ENCODE measurements at places on chromosomes 4 and X. TPM values are rescaled to one million over a fixed set of nuclear protein-coding genes. Genes with fewer than 3 reads are reported as not detected.

DNA sequence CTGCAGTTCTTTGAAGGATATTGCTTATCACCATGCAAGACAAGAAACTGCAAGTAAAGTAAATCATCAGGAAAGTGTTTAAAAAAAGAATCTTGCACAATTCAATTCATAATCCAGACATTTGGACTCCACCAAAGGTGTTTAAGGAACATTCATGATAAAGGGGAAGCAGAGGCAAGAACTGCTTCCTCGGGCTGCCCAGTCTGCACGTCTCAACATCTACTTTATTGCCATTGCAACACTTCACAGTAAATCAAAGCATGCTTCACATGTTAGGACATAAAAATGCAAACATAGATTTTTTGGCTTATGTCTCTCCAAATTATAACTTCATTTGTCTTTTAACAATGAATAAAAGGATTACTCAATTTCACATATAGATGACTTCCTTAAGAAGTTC, 42.5 kb downstream of the MID1 start:
- DNase-seq, result no peak

GRCh38 chr4:48078862-48079655, 55.0 kb downstream of the TXK start:
- no peak for DNase-seq

Gene PRRG1
- polyA plus RNA-seq, result 14.1 TPM

DNA sequence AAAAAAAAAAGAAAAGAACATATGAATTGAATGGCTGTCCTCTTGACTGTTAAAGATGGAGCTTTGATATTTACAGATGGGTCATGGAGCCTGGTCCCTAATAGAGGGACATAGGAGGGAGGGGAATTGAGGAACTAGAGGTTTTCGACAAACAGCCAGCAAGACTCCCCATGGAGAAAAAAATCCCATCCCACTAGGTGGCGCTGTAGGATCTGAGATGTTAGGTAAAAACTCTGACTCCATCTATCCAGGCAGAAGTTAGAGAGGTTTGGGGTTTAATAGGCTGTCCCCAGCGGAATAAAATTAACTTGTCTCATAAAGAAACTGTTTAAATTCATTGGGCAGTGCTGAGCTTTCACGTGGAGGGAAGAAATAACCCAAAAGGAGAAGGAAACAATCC, 45.9 kb downstream of the HMGB2 start:
- peak; percentile 71 for DNase-seq

DNA sequence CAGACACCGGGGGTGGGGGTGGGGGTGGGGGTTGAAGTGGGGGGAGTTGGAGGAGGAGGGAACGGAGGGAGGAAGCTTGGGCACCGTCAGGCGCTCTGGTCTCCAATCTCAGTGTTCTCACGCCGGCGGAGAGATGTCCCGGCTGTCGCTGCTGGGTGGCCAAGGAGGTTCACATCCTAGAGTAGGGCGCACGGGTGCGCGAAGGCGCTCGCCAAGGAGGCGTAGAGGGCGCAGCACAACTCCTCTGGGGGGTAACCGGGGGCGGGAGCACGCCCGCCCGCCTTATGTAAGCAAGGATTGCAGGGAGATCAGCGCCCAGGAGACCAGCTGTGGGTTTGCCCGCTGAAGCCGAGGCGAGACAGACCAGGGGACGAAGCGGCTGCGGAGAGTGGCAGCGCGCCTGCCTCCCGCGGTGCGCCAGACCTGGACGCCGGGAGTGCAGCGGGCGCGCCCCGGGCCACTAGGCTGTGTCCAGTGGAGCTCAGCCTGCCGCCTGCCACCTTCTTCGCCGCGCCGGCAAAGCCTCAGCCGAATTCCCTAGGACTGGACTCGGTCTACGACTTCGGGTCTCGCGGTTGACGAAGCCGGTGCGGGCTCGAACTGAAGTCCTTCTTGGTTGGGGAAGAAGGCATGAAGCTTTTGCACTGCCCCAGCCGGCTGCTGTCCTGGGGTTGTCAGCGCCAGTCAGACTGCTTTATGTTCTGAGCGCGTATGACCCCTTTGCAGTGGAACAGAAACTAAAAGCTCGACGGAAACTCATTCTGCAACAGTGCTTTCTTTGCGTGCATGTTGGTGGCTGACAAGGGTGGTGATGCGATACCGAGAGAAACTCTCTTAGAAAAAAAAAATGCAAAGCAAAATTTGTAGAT, 707 bp upstream of the UNC5C start:
- DNase-seq, result peak; percentile 68

DNA sequence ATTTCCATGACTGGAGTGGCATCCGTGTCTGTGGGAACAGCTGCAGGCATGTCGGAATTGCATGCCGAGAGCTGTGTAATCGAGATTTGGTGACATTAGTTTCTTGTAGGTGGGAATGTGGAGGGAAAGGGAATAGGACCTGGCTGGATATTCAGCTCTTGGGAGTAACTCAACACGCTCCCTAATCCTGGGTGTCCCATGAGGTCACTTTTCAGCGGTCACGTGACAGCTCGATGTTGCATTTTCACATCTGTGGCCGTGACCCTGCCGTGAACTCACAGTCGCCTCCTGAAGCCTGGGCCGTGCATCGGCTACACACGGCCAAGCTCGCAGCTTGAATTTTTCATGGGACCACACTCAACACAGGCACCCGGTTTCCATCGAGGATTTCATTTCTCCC, 25.8 kb upstream of the PSAPL1 start:
- peak; percentile 1 for DNase-seq

- peak; percentile 44 for DNase-seq
Observed at GRCh38 chr4:105966051-105966450, 70.8 kb downstream of the NPNT start.

GRCh38 chrX:25534091-25534490, 518.3 kb upstream of the ARX start:
- DNase-seq, result peak; percentile 0

- no peak for DNase-seq
Observed at GRCh38 chr4:38004887-38005286, 44.7 kb downstream of the PTTG2 start.

Gene CD38
- not detected for polyA plus RNA-seq

- no peak for DNase-seq
Observed at GRCh38 chrX:16897445-16897844, 27.3 kb upstream of the RBBP7 start.

DNA sequence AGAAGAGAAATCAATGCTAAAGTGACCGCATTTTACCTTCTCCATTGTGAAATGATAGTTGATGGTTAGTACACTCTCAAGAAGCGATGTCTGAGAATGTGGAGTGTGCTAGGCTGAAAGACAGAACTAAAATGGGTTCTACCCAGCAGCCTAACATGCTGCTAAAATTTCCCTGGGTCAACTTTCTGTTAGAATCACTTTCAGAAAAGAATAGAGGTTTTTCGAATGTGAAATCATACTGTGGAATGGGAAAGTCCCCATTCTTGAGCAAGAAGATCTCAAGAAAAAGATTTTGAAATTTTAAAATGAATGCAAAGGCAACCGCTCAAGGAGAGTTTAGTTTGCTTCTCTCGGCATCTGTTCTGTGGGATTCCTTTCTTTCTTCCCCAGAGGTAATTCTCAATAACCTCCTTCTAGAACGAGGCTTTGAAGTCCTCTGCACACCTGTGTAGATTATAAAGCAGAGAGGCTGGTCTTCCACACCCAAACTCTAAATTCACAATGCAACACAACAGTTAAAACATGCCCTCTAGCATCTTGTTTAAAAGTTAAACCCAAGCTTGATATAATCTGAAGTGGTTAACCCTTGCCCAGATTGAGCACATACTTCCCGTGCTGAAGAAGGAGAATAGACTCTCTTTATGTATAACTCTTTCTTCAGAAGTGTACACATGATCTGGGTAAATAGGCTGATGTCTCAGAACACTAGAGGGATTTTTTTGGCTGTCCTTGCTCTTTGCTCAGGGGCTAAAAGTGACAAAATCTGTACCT, 208.7 kb upstream of the KLF3 start:
- DNase-seq, result no peak

Gene NSG1
- polyA plus RNA-seq, result 1.1 TPM

DNA sequence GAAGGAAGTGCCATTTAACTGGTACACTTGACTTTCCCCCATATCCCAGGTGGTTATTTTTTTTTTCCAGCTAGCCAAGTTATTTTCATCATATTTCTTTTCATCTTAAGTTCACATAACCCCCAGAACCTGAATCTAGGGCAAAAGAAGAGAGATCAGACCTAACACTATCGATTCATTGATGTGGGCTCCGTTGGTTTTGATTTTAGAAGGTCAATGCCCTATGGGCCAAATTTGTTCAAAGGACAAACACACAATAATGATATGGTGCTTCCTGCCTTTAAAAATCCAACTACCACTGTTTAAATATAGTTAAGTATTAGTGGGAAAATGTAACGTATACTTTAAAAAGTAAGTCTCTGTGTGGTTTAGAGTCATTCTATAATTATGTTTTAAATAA, 665.7 kb downstream of the ZNF674 start:
- no peak for DNase-seq

GRCh38 chrX:136200466-136200865, 50.7 kb downstream of the MAP7D3 start:
- peak; percentile 59 for DNase-seq

- DNase-seq, result no peak
Observed at GRCh38 chr4:75235359-75235951, 278.7 kb downstream of the RCHY1 start.

Gene PRDM8
- polyA plus RNA-seq, result 8.5 TPM

Gene SOD3
- polyA plus RNA-seq, result 17.2 TPM

DNA sequence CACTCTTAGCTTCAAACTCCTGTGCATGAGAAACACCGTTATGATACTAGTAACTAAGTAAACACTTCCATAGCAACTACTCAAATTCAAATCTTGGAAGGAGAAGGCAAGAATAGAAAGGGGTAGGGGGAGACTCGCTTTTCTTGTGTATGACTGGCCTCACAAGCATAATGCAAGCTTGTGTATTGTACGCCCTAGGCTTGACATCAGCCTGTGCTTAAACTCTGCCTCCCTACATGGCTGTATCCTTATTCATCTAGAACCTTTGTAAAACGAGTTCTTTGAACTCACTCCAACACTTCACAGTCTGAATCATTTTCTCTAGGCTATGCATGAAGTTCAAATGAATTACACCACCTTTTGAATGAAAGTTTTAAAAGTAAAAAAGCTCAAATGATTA, 1071.2 kb upstream of the ADGRL3 start:
- DNase-seq, result peak; percentile 59

DNA sequence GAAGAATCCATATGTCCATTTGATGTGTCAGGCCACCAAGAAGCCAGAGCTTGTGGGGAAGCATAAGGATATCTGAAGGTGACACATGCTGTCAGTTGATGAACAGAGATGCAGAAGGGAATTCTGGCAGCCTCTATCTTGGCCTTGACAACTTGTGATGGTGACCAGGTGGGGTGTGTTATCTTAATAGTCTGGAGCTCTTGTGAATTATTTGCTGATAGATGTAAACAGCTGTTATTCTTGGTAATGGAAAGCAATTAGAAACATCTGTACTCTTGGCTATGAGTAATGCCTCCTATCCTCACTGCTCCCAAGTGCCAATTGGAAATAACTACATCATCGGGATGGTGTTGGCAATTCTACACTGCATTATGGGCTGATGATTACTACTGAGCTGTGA, 51.9 kb downstream of the NAA11 start:
- DNase-seq, result peak; percentile 15

- no peak for DNase-seq
Observed at GRCh38 chrX:6890544-6891261, 256.8 kb upstream of the STS start.

- DNase-seq, result peak; percentile 69
Observed at GRCh38 chr4:120517966-120518365, 404.6 kb downstream of the PRDM5 start.
